ENCODE measurements at places on chromosomes 12 and 14. TPM values are rescaled to one million over a fixed set of nuclear protein-coding genes. Genes with fewer than 3 reads are reported as not detected.

GRCh38 chr14:24427537-24428508 lies 1.6 kb downstream of the CBLN3 start:
- DNase-seq, result no peak
- no peaks in the 10 kb centered on the region for H3K27me3 ChIP-seq
- H3K4me3 ChIP-seq, result no peak overlapping the region
- no peak overlapping the region for H3K27ac ChIP-seq

Gene C12orf60
- total RNA-seq, result 1.1 TPM

Gene RNF41
- total RNA-seq, result 73.7 TPM

Gene PRIMA1
- 13.2 TPM for total RNA-seq

- no peak overlapping the region for H3K27ac ChIP-seq
- no peaks in the 10 kb centered on the region for H3K27me3 ChIP-seq
- DNase-seq, result no peak
- no peaks in the 10 kb centered on the region for H3K4me1 ChIP-seq
- H3K36me3 ChIP-seq, result no peaks in the 10 kb centered on the region
Observed at GRCh38 chr12:41419131-41419893, 231.2 kb downstream of the PDZRN4 start.

DNA sequence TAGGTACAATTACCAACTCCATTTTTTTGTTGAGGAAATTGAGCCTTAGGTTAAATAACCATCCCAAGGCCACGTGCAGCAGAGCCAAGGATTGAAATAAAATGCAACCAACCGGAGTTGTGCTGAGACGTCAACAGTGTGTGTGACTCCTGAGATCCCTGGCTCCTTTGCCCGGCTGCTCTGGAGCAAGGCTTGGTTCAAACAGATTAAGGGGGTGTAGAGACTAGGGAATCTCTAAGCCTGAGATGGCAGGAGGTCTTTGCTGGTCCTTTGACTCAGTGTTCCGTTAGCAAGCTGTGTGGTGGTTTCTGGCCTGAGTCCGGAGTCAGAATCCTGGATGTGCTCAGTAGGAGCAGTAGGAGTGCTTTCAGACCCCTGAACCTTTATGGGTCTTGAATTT lies 1.4 kb upstream of the SLC8A3 start:
- no peak overlapping the region for H3K27ac ChIP-seq
- DNase-seq, result no peak
- peaks cover 33% of the 10 kb centered on the region for H3K27me3 ChIP-seq
- no peaks in the 10 kb centered on the region for H3K36me3 ChIP-seq
- H3K4me1 ChIP-seq, result peaks cover 17% of the 10 kb centered on the region
- no peak overlapping the region for H3K4me3 ChIP-seq

- H3K4me1 ChIP-seq, result no peaks in the 10 kb centered on the region
- H3K27me3 ChIP-seq, result no peaks in the 10 kb centered on the region
- H3K4me3 ChIP-seq, result no peak overlapping the region
- no peak overlapping the region for H3K27ac ChIP-seq
- DNase-seq, result no peak
Observed at GRCh38 chr12:10584415-10584814, 29.0 kb downstream of the MAGOHB start.

DNA sequence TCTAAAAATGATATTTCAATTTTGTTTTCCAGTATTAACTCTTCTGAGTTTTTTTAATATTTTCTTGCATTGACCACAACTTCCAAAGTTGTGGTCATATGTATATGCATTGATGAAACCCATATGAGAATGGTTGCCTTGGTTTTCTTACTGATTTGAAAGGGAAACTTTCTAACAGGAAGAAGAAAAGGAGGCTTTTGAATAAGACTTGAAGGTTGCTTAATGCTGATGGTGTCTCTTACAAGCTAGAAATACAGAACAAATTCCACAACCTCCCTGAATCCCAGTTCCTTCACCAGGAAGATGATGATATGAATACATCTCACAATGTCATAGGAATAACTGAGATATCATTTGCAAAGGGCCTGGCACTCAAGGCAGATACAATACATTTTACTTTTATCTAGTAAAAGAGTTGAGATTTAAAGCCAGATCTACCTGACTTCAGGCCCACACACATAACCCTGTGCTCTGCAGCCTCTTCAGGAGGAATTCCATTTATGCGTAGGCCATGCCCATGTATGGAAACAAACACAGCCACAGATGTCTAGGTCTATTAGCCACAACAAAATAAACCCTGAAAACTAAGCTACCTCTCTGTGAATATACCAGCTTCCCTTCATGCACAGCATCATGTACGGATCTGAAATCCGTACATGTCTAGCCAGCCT lies 165.4 kb upstream of the PLEKHG7 start:
- no peak overlapping the region for H3K4me3 ChIP-seq
- H3K27me3 ChIP-seq, result no peaks in the 10 kb centered on the region
- H3K4me1 ChIP-seq, result peaks cover 31% of the 10 kb centered on the region
- H3K36me3 ChIP-seq, result no peaks in the 10 kb centered on the region

- H3K36me3 ChIP-seq, result no peaks in the 10 kb centered on the region
- H3K27me3 ChIP-seq, result no peaks in the 10 kb centered on the region
- peak overlapping the region; percentile 63 for H3K27ac ChIP-seq
- no peak overlapping the region for H3K4me3 ChIP-seq
Observed at GRCh38 chr12:99454539-99455172, 192.9 kb upstream of the GARIN6 start.

- H3K4me3 ChIP-seq, result no peak overlapping the region
- no peaks in the 10 kb centered on the region for H3K27me3 ChIP-seq
- no peaks in the 10 kb centered on the region for H3K36me3 ChIP-seq
- no peaks in the 10 kb centered on the region for H3K4me1 ChIP-seq
Observed at GRCh38 chr12:15875863-15876262, 6.3 kb upstream of the STRAP start.

GRCh38 chr12:114693059-114693531 lies 9.1 kb upstream of the TBX3 start:
- H3K27me3 ChIP-seq, result peaks cover 50% of the 10 kb centered on the region
- no peaks in the 10 kb centered on the region for H3K36me3 ChIP-seq
- no peaks in the 10 kb centered on the region for H3K4me1 ChIP-seq
- DNase-seq, result peak; percentile 32
- peak overlapping the region; percentile 2 for H3K4me3 ChIP-seq

DNA sequence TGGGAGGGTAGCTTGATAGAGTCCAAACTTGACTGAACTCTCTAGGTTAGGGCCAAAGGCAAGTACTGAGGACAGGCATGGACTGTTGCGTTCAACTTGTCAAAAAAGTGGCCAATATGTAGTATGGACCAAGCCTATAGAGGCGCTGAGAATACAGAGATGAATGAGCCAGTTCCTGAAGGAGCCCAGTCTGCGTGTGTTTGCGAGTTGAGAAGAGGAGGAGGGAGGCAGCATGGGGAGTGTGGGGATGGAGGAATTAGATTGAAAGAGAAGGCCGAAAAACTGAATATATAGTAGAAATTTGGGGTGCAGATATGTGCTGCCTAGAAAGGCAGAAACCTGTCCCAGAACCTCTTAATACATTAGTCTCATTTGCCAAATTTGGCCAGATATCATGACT lies 412.4 kb downstream of the PCNX1 start:
- DNase-seq, result no peak
- no peaks in the 10 kb centered on the region for H3K27me3 ChIP-seq

DNA sequence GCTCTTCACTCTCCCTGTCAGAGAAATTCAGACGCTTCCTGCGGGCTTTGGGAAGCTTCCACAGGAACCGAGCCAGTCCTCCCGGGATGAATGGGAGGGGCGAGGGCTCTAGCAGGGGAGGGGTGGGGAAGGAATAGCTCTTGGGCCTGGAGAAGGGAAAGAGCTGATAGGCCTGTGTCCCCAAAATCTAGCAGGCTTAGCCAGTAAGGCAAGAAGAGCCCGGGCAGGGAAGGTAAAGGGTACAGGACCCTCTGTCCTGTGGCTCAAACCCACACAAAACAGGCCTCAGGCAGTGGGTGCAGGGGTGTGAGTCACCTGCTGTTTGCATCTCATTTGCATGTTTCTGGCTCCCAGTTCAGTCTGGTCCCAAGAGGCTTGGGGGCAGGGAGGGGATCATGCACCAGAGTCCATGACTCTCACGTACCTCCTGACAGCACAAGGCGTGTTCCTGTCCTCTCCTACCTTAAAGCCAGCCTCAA lies 8.7 kb upstream of the SMUG1 start:
- no peaks in the 10 kb centered on the region for H3K36me3 ChIP-seq
- DNase-seq, result no peak
- no peak overlapping the region for H3K27ac ChIP-seq
- H3K4me1 ChIP-seq, result no peaks in the 10 kb centered on the region

DNA sequence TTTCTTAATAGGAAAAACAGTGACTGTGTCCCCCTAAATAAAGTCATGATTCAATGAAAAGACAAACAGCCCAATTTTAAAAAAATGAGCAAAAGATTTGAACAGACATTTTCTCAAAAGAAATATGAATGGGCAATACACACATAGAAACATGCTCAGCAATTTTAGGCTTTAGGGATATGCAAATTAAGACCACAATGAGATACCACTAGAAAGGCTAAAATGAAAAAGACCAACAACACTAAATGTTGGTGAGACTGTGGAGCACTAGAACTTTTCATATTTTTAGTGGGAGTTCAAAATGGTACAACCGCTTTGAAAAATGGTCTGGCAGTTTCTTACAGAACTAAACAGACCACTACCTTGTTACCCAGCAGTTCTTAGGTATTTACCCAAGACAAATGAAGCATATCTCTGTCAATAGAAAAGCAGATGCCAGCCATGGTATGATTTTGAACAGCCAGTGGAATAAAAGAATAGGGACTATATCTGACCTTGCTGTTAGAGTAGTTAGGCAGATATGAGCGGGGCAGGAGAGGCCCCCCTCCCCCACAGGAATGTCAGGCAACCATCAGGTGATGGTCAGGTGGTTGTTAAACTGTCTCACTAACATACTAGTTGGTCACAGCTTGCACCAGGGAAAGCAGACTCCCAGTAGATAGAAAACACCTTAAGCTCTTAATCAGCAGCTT lies 108.8 kb downstream of the PRKCH start:
- H3K27me3 ChIP-seq, result no peaks in the 10 kb centered on the region
- DNase-seq, result no peak
- no peak overlapping the region for H3K4me3 ChIP-seq
- H3K36me3 ChIP-seq, result no peaks in the 10 kb centered on the region
- no peak overlapping the region for H3K27ac ChIP-seq

DNA sequence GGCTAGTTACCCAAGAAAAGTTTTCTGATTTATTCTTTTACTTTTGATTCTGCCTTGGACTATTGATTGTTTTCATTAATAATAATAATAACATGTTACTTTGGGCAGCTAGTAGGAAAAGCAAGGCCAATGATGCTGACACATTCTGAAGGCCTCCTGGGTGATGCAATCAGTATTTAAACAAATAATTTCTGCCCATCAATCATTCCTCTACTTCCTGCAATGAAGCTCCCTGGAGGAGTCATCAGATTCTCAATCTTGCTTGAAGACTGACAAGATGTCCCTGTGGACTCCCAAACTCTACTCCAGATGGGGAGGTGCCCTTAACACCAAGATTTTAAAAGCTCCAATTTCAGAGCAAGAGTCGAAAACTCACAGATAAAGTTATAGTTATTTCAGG lies at the start of gene SPX:
SPX (plus strand) TSS at position 244 of the 400 bp plus-strand sequence. CDS start 177 bp downstream, outside the sequence.
- H3K36me3 ChIP-seq, result no peaks in the 10 kb centered on the region
- no peak within 1 kb of the TSS for H3K27ac ChIP-seq
- DNase-seq, result no peak
- no peaks in the 10 kb centered on the region for H3K27me3 ChIP-seq
- no peaks in the 10 kb centered on the region for H3K4me1 ChIP-seq

GRCh38 chr12:120735181-120735580 lies 9.6 kb downstream of the ACADS start:
- no peak overlapping the region for H3K27ac ChIP-seq
- DNase-seq, result no peak
- H3K27me3 ChIP-seq, result no peaks in the 10 kb centered on the region
- peaks cover 19% of the 10 kb centered on the region for H3K36me3 ChIP-seq

GRCh38 chr12:105214148-105214547 lies 21.8 kb downstream of the APPL2 start:
- no peaks in the 10 kb centered on the region for H3K4me1 ChIP-seq
- DNase-seq, result no peak
- H3K27ac ChIP-seq, result no peak overlapping the region
- no peak overlapping the region for H3K4me3 ChIP-seq

DNA sequence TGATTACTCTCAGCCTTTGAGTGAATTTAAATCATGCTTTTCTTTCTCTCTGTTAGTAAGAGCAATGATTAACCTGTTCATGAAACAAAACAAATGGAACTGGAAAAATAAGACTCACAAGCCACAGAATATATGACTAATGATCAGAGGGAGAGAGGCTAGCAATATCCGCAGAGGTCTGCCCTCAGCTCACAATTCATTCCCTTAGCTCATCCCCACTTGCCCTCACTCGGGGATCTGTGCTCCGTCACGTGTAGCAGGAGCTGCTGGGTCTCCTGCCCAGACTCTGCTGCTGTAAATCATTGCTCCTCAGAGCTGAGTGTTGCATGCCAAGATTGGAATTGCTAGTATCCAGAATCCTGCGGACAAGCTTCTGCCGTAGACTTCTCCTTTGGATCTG lies 53.1 kb upstream of the GNG2 start:
- peaks cover 42% of the 10 kb centered on the region for H3K4me1 ChIP-seq
- H3K36me3 ChIP-seq, result no peaks in the 10 kb centered on the region
- H3K27ac ChIP-seq, result peak overlapping the region; percentile 1
- H3K4me3 ChIP-seq, result no peak overlapping the region
- DNase-seq, result peak; percentile 71

- peaks cover 50% of the 10 kb centered on the region for H3K4me1 ChIP-seq
- no peak for DNase-seq
- no peaks in the 10 kb centered on the region for H3K36me3 ChIP-seq
- peak overlapping the region; percentile 9 for H3K27ac ChIP-seq
Observed at GRCh38 chr14:33454707-33455106, 496.2 kb downstream of the EGLN3 start.

Gene CLEC4C
- total RNA-seq, result not detected

DNA sequence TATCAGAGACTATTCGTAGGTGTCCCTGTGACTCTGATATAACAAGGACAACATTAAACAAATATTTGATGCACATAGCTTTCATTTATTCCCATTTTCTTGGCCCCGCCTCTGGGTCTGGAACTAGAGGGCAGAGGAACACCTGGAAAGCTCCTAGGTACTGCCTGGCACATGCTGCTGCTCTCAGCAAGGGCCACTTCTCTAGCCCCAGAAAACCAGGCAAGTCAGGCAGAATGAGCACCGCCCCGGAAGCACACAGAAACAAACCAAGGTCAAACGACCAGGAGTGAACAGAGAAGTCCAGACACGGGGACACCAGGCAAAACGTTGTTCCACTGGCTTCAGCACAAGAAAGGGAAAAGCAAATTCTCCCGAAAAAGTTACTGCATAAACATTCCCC lies 76.1 kb downstream of the TTC7B start:
- DNase-seq, result no peak
- H3K27ac ChIP-seq, result no peak overlapping the region
- H3K4me1 ChIP-seq, result peaks cover 28% of the 10 kb centered on the region
- H3K36me3 ChIP-seq, result no peaks in the 10 kb centered on the region
- H3K4me3 ChIP-seq, result no peak overlapping the region

Gene CDCA3
- 2.8 TPM for total RNA-seq

DNA sequence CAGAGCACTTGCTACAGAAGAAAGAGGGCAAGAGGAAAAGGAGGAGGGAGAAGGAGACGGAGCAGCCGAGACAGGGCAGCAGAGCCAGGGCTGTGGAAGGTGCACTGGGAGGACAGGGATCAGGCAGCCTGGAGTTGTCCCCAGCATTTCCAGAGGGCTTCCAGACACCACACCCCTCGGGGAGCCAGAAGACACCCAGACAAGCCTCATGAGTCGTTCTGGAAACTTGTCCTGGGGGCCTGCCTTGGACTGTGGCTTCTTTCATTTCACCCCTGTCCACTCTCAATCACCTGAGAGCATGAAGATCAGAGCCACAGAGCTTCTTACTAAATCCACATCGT lies 14.1 kb downstream of the CMKLR1 start:
- no peaks in the 10 kb centered on the region for H3K36me3 ChIP-seq
- H3K27me3 ChIP-seq, result no peaks in the 10 kb centered on the region
- H3K4me3 ChIP-seq, result no peak overlapping the region
- DNase-seq, result no peak
- H3K4me1 ChIP-seq, result no peaks in the 10 kb centered on the region

Data from sigmoid colon (tissue), 7 donors.